Bronchial epithelial cell (primary cell): ENCODE measurements at places on chromosomes 4 and X. TPM values are rescaled to one million over a fixed set of nuclear protein-coding genes. Genes with fewer than 3 reads are reported as not detected.

DNA sequence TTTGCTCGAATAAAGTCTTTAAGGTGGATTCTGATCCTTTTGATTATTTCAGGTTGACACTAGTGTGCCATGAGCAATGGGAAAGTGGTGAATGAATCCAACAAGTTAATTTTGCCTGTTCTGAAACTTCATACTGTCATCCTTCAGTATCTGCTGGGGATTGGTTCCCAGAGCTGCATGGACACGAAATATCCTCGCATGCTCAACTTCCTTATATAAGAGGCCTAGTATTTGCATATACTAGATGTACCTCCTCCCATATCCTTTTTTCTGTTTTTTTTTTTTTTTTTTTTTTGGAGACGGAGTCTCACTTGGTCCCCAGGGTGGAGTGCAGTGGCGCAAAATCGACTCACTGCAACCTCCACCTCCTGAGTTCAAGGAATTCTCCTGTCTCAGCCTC is 23.0 kb upstream of the PDS5A start:
- DNase-seq = no peak

GRCh38 chr4:98151145-98151924 is 8.1 kb upstream of the STPG2 start:
- DNase-seq = no peak

DNA sequence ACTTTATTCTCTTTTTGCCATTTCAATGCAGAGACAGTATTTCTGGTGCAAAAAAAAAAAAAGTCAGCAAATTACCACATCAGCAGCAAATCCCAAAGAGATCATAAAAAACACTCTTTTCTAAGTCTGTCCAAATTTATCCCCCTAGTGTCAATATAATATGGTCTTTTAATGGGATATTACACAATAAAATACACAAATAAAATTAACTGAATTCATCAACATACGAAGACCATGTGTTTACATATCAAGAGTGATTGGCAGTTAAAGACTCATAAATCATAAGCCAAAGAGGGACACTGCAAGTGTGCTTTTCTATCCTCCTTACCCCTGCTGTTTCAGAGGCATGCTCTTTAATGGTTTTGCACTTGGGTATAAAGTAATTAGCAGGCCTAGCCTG is 340.2 kb upstream of the DKK2 start:
- no peak for DNase-seq

GRCh38 chrX:150212672-150213480 is 150.2 kb upstream of the MAMLD1 start:
- DNase-seq = peak; percentile 16

DNA sequence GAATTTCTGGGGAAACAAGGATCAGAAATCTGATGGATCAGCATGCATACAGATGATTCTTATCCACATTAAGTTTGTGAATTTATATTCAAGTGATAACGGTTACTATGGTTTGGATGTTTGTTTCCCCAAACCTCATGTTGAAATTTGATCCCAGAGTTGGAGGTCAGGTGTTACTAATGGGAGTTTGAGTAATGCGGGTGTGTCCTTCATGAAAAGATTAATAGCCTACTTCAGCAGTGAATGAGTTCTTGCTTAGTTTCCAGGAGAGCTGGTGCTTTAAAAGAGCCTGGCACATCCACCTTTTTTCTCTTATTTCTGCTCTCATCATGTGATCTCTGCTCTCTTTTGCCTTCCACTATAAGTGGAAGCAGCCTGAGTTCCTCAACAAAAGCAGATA is 712.4 kb downstream of the IL1RAPL1 start:
- peak; percentile 15 for DNase-seq

DNA sequence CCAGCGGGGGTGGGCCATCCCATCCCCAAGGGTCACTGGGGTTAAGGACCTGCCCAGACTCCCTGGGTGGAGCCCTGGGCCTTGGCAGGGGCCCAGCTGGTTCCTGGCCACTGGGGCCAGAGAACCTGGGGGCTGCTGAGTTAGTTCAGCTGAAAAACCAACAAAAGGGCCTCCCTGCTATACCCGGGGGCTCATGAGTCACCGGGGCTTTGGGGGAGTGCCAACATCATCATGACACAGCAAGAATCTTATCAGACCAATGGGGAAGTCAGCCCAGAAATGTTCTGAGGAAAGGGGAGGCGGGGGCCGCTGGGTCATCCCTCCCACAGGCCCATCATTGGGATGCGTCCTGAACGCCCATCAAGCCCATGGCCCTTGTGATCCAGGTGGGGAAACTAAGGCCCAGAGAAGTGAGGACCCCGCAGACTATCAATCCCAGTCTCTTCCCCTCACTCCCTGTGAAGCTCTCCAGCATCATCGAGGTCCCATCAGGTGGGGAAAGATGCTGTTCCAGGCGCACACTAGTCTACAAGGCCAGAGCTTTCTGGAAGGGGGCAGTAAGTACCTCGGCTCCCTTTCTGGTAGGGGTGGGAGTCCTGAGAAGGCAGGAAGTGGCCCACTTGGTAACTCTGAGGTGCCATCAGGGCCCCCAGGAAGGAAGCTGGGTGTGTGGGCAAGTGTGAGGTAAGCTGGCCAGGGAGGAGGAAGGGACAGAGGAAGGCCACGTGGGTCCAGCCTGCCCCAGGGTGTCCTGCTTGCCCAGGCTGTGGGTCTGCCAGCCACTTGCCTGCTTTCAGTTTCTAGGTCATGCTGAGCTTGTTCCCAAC is 4.5 kb downstream of the G6PD start:
- DNase-seq = peak; percentile 80

DNA sequence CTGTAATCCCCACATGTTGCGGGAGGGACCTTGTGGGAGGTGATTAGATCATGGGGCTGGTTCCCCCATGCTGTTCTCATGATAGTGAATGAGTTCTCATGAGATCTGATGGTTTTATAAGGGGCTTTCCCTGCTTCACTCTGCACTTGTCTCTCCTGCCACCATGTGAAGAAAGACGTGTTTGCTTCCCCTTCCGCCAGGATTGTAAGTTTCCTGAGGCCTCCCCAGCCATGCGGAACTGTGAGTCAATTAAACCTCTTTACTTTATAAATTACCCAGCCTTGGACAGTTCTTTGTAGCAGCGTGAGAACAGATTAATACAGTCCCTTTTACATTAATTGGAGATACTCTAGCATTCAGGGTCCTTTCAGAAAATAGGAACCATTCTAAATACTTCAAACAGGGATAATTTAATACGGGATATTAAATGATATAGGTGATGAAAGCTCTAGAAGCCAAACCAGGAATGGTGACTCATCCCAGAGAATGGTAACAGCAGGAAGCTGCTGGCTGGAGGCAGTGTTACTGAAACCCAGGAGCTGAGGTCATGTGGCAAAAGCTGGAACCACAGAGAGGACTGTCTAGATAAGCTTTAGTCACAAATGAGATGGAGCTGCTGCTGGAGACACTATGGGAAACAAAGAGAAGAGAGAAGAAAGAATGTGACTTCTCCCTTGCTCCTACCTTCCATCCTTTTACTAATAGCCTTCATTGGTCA is 57.3 kb downstream of the GSTCD start:
- peak; percentile 94 for DNase-seq

GRCh38 chrX:16931371-16931770 is 15.1 kb upstream of the REPS2 start:
- DNase-seq = no peak

GRCh38 chr4:4457803-4458553 is 71.1 kb downstream of the NSG1 start:
- peak; percentile 25 for DNase-seq

DNA sequence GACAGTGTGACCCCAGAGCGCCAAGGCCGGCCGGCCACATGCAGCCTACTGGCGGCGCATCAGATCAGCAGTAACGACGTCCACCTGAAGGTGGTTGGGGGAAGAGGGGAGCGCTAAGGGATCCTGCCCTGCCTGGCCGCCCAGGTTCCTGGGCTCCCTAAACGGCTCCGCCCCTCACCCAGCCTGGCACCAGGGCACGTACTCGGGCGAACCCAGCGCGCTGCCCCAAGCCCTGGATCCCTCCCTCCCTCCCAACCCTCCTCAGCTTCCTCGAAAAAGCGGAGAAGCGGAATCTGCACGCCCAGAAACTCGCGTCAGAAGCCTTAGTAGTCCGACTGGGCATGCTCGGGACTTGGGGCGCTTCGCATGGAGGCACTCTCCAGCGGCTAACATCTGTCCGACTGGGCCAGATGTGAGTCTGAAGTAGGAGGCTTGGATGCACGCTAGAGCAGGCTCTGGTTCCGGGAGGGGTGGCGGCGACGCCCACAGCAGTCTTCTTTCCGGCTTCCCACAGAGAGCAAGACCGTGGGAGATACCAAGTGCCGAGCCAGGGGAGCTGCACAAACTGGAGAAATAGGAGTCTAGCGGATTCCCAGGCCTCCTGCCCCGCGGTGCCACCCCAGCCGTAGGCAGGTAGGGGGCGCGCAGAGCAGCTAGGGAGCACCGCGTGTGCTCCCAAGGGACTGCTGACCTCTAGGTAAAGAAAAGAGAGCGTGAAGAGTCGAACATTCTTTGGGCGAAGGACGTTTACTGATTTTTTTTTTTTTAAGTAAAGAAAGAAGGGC is 114.3 kb upstream of the TEX13C start:
- DNase-seq = peak; percentile 30

DNA sequence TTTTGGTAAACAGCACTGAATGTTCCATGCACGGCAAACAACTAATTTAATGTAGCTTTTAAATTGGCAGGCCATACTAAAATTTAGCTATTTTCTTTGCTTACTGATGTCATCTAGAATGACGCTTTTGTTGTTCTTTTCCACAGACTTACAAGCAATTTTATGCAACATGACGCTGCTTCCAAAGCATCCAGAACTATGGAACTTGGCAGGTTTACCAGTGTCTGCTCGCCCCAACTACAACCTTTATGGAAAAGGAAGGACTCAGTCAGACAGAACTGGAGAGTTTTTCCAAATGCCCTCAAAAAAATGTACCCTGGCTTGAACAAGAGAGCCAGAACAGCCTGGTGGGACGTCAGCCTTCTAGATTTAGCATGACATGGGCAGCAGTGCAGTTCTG is 58.7 kb downstream of the ANOS1 start:
- no peak for DNase-seq

- no peak for DNase-seq
Observed at GRCh38 chrX:964831-965416, 247.5 kb downstream of the CRLF2 start.

GRCh38 chrX:47297874-47298273 is 65.1 kb downstream of the USP11 start:
- peak; percentile 84 for DNase-seq

DNA sequence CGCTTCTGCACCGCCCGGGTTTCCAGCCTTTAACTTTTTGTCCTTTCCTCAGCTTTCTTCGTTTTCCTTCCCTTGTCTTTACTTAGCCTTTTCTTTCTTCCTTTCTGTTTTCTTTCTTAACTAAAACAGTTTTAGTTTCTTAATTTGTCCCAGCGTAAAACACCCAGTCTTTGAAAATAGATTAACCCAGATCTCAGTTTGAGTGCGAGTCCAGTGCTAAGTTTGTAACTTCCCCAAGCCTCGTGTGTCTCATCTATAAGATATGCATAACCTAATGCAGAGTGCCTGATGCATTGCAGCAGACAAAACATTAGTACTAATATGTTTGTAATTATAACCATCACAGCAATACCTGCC is 460 bp upstream of the GEMIN8 start:
- DNase-seq = peak; percentile 44

DNA sequence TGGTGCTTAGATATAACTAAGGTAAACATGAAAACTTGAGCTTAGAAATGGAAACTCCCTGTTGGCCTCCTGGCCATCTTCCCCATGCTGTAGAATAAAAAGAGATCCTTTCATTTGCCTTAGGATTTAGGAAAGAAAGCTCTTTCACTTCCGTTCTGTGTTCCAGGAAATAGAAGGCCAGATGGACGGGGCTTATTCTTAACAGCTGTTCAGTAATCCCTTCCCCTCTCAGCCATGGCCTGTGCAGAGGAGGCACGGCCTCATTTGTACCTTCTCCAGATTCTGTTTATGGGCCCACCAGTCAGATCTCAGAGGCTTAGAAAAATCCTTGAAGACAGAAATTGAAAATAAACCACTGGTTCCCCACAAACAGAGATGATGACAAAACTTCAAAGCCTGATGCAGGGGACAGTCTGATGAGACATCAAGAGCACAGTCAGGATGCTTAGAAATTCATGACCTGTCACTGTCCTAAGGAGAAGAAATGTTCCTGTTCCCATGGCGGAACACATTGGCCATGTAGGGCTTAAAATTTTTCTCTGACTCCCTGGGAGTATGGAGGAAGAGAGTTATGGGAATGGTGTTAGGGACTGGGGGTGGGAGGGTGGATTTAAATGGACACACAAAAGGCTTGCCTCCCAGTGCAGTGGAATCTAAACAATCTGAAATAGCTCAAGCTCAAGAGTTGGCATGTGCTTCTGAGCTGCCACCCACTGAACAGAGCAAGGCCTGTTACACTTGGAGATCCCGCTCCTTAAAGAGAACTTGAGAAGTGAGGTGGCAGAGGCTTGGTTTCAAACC is 188.8 kb downstream of the SOWAHB start:
- no peak for DNase-seq

- no peak for DNase-seq
Observed at GRCh38 chrX:24702362-24703184, 8.9 kb downstream of the POLA1 start.

GRCh38 chr4:120331486-120332370 is 265.1 kb upstream of the MAD2L1 start:
- peak; percentile 17 for DNase-seq

- no peak for DNase-seq
Observed at GRCh38 chr4:127558489-127559407, 74.0 kb upstream of the INTU start.

The TGIF2LX gene
- total RNA-seq = not detected in 2 replicates

The CPZ gene
- 0.26 TPM in 1 of 2 replicates, not detected in the other for total RNA-seq

The ZNF732 gene
- total RNA-seq = 0.77 and 0.79 TPM in 2 replicates

The ANOS1 gene
- 0.26 and 0.38 TPM in 2 replicates for total RNA-seq

The TLR3 gene
- total RNA-seq = 0.26 and 0.38 TPM in 2 replicates

The SCML2 gene
- 0.38 and 0.79 TPM in 2 replicates for total RNA-seq

The CCNG2 gene
- total RNA-seq = 18.7 and 19.3 TPM in 2 replicates

The RNF150 gene
- total RNA-seq = under 0.01 and 0.13 TPM in 2 replicates

The KIT gene
- under 0.01 TPM in 1 of 2 replicates, not detected in the other for total RNA-seq

The TBX22 gene
- total RNA-seq = not detected in 2 replicates

The SCML1 gene
- total RNA-seq = 4.0 and 4.2 TPM in 2 replicates

The GPRASP2 gene
- total RNA-seq = 4.2 and 9.6 TPM in 2 replicates

The NEUROG2 gene
- total RNA-seq = not detected in 2 replicates

The TDO2 gene
- 0.38 TPM in 1 of 2 replicates, not detected in the other for total RNA-seq
